Suppressor macrophage (primary cell): ENCODE measurements at places on chromosomes 7 and 10.

GRCh38 chr10:13382703-13383398 is 34.8 kb upstream of the SEPHS1 start:
- DNase-seq: peak; percentile 12

- peak; percentile 43 for DNase-seq
Measured at GRCh38 chr10:104339469-104340110, 1.3 kb upstream of the ITPRIP start.

DNA sequence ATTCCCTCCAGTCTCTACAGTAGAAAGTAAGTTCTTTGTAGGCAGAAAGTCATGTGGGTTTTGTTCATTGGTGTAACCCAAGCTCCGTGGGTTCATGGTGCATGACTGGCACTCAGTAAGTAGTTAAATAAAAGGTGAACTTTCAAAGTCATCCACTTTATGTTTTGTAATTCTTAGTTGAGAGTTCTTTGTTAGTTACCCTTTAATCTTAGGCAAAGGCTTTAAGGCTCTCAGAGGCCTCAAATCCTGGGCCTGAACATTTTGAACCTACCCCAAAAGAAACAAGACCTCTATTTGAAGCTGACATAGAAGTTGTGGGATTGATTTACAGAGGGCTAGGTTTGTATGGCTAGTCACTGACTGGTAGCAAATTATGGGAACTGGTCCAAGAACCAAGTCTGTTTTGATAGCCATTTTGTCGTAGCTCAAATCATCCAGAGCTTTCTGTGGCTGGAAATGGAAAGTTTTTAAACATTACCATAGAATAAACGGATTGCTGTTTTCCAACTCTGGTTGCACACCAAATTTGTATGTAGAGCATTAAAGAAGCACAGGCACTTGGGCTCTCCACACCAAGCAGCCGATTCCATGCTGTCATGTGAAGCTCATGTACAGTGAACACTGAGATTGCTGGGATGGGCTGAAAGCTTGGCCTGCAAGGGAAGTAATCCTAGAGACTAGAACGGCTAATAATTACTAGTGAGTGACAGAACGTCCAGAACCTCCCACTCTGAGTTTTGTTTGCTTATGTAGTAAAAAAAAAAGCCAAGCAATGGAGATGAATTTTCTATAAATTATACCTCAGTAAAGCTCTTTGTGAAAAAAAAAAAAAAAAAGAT is 53.5 kb downstream of the DENND11 start:
- no peak for DNase-seq

GRCh38 chr10:29784175-29784773 is 149.5 kb upstream of the SVIL start:
- DNase-seq: peak; percentile 91

DNA sequence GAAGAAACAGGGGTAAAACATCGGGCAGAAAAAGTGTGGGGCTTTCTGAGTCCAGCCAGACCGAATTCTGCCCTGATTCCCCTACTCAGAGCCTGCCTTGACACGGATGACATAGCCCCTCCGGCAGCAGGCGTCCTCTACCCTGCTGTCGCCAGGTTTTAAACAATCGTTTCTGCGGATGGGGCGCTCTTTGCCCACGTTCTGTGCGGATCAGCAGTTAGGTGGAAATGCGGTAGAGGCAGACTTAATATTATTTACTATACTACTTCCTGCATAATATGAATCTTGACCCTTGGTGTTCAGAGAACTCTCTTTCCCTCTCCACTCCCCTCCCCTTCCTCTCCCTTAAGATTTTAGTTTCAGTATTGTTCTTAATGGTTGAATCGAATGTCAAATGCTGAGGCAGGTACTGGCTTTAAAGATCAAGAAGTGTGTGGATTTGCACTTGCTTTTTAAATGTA is 2.4 kb downstream of the GATA3 start:
- DNase-seq: no peak

- DNase-seq: no peak
Measured at GRCh38 chr7:26612742-26613141, 251.6 kb downstream of the SKAP2 start.

DNA sequence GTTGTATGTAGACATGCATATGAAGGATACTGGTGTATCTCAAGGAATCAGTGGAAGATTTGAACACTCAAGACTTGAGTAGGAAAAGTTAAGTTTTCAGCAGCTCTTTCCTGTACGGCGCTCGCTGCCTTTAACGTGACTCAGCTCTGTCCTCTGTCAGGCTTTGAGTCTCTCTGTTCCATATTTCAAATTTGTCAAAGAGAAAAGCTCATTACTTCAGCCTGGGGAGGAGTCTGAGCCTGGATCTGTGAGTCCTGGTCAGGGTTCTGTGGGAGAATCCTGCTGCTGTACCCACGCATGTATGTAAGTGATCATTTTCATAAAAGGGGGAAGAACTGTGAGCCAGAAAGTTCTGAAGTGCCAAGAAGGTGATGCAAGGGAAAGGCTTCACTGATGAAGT is 13.8 kb upstream of the MPP7 start:
- peak; percentile 50 for DNase-seq

- no peak for DNase-seq
Measured at GRCh38 chr10:129799942-129800341, 164.1 kb downstream of the EBF3 start.

- DNase-seq: no peak
Measured at GRCh38 chr10:95693071-95693667, 558 bp downstream of the TCTN3 start.

GRCh38 chr10:62528441-62528840 is 154.3 kb downstream of the ZNF365 start:
- DNase-seq: no peak

DNA sequence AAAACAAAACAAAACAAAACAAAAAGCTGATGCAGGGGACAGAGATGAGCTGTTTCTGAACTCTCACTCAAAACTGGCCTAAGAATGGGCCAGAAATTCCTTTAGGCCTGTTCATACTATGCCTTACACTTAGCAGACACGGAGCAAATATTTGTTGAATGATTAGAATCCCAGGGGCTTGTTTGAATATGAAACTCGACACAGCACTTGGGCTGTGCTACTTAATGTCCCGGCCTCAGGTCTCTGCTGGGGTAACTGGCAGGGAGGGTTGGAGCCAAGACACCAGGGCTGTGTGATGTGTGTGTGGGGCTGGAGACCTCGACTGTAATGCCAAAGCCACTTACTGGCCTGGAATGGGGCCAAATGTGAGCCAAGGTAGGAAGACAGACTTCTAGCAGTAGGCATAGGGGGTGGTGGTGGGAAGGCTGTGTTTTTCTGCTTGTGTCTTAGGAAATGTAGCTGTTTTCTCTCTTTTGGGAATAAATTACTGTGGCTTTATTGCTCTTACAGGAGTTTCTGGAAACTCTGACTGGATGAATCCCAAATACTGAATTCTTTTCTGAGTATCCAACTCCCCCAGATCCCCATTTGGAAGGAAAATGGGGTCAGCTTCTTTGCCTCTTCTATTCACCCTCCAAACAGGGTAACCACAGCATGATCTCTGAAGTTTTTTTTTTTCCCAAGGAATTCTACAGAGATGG is 66.7 kb downstream of the EMX2 start:
- DNase-seq: no peak

DNA sequence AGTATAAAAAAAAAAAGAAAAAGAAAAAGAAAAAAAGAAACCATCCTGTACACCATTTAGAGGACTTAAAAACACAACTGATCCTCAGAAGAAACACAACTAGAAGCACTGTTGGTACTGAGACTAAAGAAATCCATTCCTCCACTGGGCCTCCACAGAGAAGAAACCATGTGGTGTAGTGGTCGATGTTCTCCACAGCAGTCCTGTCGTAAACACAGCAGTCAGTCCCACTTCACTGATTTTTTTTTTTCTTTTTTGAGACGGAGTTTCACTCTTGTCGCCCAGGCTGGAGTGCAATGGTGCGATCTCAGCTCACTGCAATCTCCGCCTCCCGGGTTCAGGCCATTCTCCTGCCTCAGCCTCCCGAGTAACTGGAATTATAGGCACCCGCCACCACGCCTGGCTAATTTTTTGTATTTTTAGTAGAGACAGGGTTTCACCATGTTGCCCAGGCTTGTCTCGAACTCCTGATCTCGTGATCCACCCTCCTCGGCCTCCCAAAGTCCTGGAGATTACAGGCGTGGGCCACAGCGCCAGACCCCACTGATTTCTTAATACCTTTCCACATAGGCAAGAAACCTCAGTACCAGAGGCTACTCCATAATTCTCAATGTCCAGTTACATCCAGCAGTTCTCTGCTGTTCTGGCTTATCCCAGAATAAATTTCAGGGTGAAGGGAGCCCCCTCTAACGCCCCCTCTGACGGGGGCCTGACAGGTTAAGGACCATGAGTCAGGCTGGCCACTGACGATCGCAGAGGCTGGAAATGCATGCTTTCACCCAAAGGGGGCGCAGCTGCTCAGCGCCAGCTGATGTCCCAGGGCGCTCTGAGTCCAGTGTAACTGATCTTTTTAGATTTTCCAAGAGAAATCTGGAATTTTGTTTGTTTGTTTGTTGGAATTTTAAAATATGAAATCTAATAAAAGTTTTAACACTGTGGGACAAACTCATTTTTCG is 24.8 kb upstream of the FFAR4 start:
- DNase-seq: peak; percentile 70

DNA sequence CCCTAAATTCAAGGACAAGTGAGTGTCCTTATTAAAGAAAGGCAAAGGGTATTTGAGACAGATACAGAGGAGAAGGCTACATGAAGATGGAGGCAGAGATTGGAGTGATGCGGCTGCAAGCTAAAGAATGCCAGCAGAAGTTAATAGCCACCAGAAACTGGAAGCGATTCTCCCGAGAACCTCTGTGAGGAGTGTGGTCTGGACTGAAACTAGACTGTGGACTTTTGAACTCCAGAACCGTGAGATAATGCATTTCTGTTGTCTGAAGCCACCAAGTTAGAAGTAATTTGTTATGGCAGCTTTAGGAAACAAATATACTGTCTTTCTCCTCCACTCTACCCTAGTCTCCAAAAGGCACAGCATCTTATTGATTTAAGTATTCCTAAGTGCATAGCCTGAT is 80.3 kb upstream of the CREB5 start:
- no peak for DNase-seq

DNA sequence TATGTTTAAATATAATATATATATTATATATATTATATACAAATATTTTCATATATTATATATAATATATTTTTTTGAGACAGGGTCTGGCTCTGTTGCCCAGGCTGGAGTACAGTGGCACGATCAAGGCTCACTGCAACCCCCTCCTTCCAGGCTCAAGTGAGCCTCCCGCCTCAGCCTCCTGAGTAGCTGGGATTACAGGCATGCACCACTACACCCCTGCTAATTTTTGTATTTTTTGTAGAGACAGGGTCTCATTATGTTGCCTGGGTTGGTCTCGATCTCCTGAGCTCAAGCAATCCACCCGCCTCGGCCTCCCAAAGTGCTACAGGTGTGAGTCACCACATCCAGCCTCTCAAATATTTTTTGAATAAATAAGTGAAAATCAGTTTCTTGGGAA is 215.5 kb downstream of the GATA3 start:
- no peak for DNase-seq
